Activated T-cell treated with anti-CD3 and anti-CD28 coated beads for 4 hours (primary cell): ENCODE measurements at places on chromosomes 3 and 15.

DNA sequence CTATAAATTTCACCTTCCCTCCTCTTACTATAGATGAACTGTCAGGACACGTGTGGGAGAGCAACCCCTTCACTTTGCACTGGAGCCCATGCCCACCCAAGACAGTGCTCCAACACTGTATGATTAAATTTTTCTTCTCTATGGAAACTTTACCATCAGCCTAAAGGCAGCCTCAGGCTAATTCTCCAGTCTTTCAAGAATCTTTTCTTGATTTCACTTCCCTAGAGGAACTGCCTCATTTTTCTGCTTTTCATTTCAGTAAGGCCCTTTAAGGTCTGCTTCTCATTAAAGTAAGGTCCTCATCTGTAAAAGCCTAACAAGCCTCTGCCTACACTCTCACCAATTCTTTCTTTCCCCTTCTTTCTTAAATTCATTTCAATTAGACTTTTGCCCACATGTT, 137.3 kb downstream of the KCNMB2 start:
- DNase-seq, result no peak

GRCh38 chr15:76674883-76675282, 230.3 kb downstream of the SCAPER start:
- DNase-seq, result no peak

GRCh38 chr3:142210608-142211007, 14.8 kb downstream of the GK5 start:
- no peak for DNase-seq

DNA sequence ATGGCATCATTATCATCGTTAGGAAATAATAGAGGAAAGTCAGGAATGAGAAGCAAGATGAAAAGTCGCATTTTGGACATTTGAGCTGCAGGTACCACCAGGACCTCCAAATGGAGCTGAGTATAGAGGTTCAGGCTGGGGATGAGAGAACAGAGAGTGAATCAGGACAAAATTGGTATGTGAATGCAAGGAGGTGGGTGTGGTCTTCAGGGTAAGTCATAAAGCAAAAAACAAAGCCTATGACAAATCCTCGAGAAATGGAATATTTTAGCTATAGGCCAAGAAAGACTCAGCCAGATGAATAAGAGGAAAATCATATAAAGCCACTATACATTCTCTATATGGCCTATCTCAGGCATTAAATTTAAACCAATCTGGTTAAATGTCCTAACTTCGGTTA, 841.3 kb downstream of the ROBO1 start:
- no peak for DNase-seq

DNA sequence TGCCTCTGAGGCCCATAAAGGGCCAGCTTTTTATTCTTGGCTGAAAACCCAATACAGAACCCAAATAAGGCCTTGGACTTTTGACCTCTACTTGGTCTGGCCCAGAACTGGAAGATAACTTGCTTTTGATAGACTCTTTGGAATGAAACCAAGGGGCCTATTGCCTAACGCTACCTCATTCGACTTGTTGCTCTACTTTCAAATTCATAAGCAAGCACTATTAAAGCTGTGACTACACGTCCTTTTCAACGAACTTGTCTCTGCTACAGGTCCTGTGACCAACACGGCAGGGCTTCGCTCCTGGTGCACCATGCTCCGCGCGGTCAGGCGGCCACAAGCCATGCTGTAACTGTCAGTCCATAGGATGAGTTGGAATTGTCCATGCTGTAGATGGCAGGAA, 385.4 kb downstream of the MFSD1 start:
- no peak for DNase-seq

GRCh38 chr3:194572143-194572789, 61.0 kb downstream of the TMEM44 start:
- DNase-seq, result no peak

DNA sequence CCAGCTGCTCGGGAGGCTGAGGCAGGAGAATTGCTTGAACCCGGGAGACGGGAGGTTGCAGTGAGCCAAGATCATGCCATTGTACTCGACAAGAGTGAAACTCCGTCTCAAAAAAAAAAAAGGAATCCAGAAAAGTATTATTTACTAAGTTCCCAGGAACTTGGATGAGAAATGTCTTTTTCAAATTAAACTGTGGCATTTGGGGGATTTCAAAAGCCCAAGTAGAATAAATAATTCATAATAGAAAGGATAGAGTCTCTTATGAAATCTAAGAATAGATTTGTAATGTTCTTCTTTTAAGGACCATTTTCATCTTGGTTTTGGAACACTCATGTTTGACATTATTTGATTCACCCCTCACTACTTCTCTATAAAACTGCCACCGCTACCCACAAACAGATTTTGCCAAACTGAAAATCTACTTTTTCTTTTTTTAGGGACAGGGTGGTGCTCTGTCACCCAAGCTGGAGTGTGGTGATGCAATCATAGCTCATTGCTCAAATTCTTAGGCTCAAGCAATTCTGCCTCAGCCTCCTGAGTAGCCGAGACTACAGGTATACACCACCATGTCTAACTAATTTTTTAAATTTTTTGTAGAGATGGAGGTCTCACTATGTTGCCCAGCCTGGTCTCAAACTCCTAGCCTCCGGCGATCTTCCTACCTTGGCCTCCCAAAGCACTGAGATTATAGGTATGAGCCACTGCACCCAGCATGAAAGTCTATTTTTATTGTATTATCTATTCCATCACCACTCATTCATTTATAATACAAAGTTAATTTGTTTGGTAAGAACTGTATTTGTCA, 99.3 kb downstream of the SENP2 start:
- DNase-seq, result no peak

DNA sequence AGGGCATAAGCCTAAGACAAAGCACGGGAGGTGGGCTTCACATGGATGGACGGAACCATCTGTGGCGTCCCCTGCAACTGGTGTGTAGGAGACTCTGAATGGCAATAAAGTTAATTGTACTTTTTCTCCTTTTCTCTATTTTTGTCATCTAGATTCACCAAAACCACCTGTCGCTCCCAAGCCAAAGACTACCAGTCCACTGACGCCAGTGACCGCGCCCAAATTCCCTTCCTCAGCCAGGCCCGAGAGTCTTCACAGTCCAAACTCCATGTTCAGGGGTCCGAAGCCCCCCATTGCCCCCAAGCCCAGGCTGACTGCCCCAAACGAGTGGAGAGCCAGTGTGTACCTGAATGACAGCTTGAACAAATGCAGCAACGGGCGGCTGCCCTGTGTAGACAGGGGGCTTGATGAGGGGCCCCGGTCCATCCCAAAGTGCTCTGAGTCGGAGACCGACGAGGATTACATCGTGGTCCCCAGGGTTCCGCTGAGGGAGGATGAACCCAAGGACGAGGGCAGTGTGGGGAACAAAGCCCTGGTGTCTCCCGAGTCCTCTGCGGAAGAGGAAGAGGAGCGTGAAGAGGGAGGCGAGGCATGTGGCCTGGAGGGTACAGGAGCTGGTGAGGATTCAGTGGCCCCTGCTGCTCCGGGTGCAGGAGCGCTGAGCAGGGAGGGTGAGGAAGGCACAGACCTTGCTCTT, at the start of gene FGD5:
Gene FGD5 (plus strand): TSS at position 159 of the 697 bp plus-strand sequence. CDS start 110 bp downstream, at position 269.
- no peak for DNase-seq

DNA sequence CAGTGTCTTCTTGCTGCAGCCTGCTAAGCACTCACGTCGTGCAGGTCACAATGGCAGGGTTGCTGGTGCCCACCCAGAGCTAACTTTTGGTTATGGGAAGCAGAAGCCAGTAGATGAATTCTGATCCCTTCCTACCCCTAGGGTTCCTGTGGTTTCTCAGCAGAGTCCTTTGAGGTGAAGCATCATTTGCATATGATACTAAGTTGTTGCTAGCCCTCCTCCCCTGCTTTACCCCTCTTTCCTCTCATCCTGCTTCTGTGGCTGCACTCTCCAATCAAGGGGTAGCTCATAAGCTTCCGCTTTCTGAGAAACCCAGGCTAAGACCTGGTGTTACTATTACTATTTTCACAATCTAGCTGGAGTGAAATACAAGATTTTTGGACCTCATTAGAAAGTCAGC, 22.1 kb upstream of the HEG1 start:
- DNase-seq, result no peak

DNA sequence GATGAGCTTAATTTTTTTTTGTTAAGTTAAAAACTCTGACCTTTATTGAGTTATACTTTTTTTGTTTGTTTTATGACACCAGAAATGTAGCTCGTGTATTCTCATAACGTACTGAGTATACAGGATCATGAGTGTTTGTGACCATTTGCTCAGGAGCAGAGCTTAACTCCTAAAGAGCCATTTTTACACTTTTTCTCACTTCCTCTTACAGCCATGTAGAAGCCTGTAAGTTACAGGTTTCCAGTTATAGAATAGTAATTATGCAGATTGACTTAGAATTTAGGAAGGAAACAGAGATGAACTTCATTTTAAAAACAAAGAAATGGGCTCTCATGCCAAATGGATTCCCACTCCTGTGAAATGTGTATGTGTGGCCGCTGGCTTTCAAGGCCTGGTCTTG, 151.7 kb downstream of the MCTP2 start:
- DNase-seq, result no peak

DNA sequence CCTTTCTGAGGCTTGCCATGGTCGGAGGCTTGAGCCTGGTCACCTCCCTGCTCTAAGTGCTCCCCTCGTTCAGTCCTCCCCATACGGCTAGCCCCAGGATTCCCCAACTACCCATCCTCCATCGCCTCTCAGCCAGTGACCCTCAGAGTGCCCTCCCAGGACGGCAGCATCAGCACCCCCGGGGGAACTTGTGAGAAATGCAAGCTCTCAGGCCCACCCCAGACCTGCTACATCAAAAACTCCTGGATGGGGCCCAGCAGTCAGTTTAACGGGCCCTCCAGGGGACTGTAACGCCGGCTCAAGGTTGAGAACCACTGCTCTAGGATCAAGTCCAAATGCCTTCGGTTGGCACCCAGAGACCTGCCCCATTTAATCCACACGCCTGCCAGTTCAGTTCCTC, 6.9 kb downstream of the ADAMTS17 start:
- no peak for DNase-seq

DNA sequence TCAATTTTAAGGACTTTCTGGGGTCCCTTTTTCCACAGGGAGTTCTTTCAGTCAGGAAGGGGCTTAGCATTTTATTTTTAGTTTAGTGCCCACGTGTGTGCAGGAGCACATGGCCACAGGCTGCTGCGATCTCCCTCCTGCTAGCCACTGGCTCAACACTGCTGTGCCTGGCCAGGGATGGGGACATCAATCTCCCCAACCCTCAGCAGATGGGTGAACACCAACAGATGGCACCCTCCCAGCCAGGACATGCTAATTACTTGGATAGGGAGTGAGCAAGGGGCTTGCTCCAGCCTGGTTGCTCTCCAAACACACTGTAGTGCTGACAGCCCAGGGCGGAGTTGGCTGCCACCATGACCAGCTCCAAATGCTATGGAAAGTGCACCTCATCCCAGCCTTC, 7.4 kb upstream of the RIOX2 start:
- no peak for DNase-seq

DNA sequence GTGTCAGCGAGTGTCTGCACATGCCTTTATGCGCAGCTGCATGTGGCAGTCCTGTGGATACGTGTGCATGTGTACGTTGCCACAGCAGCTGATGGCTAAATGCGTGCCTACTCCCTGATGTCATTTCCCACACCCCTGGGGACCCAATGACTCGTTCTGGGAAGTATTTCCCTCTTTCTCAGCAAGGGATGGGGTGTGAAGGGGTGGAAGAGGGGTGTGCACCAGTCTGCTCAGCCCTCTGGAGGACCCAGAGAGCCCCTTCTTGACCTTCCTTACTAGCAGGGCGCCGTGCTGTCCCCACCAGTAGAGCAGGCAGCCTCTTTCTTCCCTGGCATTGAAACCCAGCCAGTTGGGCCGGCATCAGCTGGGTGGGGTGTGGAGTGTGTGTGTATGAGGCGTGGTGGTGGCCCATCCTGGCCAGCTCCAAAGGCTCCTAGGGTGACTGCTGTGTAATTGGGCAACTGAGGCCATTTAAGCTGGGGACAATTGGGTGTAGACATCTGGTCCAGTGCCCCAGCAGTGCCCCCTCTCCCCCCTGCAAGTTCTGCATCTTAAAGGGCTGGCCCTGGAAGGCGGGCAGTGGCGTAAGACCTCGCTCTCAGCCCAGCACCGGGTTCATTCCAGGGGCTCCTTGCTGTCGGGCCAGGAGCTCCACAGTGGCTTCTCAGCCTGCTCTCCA, 19.2 kb downstream of the SNX33 start:
- DNase-seq, result no peak

DNA sequence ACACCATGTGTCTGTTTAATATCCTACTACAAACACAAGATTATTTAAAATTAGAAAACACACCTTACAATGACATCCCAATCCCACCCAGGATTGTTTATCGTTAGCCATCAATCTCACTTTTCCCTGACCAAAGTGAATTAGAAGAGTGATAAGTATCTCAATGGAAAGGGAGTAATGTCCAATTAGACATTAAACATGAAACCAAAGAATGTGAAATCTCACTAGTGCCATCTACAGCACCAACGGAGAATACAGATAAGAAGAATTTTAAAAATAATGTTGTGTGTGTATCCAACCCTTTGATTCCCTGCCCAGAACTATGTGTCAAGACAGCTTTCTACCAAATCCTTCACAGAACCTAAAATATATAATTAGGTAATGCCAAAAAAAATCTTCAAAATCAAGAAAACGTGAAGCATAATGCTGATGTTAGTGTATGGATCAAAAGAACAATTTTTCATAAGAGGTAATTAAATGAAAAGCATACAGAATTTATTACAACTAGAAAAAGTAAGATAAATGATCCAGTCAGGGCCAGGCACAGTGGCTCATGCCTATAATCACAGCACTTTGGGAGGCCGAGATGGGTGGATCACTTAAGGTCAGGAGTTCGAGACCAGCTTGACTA, 64.2 kb downstream of the SCAPER start:
- no peak for DNase-seq

GRCh38 chr3:13575459-13576061, 26.6 kb downstream of the FBLN2 start:
- DNase-seq, result no peak

DNA sequence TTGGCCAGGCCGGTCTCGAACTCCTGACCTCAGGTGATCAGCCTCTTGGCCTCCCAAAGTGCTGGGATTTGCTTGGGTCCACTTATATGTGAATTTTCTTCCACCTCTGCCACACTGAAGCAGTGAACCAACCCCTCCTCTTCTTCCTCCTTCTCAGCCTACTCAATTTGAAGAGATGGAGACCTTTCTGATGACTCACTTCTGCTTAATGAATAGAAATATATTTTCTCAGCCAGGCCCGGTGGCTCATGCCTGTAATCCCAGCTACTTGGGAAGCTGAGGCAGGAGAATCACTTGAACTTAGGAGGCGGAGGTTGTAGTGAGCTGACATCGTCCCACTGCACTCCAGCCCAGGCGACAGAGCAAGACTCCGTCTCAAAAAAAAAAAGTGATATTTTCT, 46.8 kb upstream of the GATM start:
- no peak for DNase-seq

DNA sequence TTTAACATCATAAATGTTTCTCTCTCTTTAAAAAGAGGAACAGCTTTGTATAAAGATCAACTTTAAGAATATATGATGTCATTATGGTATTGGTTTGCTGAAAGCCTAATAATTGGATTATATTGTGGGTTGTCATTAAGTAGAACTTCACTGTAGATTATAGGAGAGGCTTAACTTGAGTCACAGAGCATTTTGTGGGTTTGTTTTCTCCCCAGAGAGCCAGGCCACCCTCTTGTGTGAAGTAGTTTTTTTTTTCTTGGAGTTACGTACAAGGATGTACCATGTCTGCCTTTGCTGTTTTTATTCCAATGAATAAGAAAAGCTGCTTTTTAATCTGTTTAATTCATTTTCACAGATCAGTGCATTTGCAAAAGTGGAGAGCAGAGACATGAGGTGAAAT, 354.8 kb upstream of the TBL1XR1 start:
- no peak for DNase-seq

- DNase-seq, result no peak
Observed at GRCh38 chr15:44009038-44009437, 182.2 kb downstream of the WDR76 start.
